ENCODE measurements at places on chromosomes 7 and 10. TPM values are rescaled to one million over a fixed set of nuclear protein-coding genes. Genes with fewer than 3 reads are reported as not detected.

The SHOC2 gene
- 43.2 TPM for total RNA-seq

The PLEKHS1 gene
- not detected for total RNA-seq

- no peak for DNase-seq
These were observed 57.4 kb upstream of the CASD1 start for GRCh38 chr7:94452239-94452638.

DNA sequence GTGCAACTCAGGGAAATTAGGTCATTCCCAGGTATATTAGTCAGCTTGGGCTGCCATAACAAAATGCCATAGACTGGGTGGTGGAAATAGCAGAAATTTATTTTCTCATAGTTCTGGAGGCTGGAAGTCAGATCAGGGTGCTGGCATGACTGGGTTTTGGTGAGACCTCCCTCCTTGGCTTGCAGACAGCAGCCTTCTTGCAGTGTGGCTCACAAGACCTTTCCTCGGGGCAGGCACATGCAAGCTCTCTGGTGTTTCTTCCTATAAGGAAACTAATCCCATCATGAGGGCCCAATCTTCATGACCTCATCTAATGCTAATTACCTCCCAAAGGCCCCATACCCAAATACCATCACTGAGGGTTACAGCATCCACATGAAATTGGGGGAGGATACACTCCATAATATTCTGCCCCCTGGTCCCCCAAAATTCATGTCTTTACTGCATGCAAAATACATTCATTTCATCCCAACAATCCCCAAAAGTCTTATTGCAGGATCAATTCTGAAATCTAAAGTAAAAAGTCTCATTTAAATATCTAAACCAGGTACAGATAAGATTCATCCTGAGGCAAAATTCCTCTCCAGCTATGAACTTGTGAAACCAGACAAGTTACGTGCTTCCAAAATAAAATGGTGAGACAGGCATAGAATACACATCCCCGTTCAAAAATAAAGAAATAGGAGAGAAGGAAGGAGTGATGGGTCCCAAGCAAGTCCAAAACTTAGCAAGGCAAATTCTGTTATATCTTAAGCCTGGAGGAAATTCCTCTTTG is 17.4 kb upstream of the CBLL1 start:
- no peak for DNase-seq

GRCh38 chr7:41006306-41006995 is 696.4 kb downstream of the INHBA start:
- DNase-seq: no peak

The PLAC9 gene
- total RNA-seq: not detected

- no peak for DNase-seq
These were observed 51.3 kb upstream of the PLEKHA1 start for GRCh38 chr10:122323189-122323588.

DNA sequence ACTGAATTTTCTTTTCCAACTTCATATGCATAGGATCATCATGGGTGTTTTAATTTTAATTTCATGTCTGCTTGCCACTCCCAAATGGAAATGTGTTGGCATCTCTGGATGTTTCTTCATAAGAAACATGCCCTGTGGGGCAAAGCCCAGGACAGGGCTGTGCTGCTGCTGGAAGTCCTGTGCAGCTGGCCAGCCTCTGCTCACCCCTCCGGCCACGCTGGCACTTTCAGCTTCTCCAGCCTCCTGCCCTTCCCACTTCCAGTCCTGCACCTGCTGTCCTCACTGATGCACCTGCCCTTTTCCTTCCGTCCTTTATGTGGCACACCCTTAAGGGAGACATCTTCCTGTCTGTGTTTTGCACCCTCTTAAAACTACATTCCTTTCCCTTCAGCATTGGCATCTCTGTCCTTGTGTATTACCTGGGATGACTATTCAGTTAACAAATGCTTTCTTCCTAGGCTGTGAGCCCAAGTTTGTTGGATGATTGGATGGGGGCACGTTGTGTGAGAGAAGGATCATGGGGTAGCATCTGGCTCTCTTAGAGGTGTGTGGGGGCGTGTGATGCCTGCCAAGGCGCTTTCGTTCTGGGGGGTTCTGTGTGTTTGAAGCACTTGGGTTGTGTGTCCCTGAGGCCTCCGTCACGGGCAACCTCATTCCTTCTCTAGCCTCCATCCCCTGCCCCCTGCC is 56.8 kb downstream of the TCF7L2 start:
- DNase-seq: no peak

DNA sequence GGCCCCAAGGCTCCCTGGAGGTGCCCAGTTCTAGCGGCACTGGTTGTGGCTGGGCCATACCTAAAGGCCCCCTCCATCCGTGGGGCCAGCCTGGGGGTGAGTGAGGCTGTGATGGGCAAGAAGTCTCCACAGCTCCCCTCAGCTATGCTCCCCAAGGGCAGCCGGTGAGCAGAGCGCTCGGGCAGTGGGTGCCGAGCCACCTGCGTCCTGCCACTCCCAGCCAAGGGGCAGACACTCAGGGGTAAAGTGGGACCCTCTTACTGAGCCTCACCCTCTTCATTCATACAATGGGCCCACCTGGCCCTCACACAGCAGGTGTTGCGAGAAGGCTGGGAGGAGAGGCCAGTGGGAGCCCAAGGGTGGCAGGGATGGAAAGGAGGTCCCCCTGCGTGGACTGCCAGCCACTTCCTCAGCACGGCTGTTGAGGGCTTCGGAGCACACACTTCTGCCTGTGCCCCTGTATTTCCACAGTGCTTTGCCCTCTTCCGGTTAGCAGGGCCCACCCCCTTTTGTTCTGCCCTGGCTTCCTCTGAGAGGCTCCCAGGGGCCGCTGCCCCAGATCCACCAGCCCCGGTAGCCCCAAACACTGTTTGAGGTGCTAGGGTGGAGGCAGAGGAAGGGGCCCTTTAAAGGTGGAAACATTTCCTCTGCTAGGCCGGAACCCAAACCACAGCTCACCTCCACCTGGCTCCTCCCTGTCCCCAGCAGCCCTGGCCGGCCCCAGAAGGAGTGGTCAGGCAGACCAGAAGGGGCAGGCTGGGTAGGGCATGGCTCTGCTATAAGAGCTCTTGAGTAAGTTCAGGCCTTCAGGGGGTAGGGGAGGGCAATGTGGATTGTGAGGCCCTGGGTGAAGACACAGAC is 16.4 kb upstream of the C10orf105 start:
- peak; percentile 79 for DNase-seq

- peak; percentile 43 for DNase-seq
These were observed 657 bp upstream of the TMEM178B start for GRCh38 chr7:141073173-141073640.

The CALML5 gene
- total RNA-seq: not detected

- no peak for DNase-seq
These were observed 61.2 kb upstream of the NPVF start for GRCh38 chr7:25289518-25289917.

- DNase-seq: no peak
These were observed 153.5 kb downstream of the LSM5 start for GRCh38 chr7:32336726-32337125.

- peak; percentile 64 for DNase-seq
These were observed 126.7 kb upstream of the PRSS58 start for GRCh38 chr7:142384493-142384922.

DNA sequence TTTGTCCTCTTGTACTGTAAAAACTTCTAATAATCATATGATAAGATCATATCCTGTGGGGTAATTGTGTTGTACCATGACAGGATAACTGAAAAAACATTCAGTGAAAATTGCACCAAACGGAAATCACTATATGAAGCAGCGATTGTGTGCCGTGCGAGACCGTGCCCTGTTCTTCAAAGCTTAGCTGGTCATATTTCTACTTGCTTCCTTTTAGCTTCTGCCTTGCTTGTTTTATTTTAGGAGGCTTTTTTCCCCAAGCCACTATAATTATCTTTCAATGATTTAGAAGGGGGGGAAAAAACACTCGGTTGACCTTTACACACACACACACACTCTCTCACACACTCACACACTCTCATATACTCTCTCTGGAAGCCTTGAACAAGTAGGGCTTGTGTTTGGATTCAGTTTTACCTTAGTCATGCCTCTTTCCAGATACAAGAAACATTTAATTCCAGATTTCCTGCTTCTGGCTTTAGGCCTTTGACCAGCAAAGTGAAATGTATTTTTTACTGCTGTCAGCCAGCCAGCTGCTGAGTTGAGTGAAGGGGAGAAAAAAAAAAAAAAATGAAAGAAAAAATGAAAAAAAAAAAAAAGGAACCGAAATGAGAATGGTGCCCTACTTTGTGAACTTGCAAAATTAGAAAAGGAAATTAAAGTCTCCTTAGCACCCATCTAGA is 181.4 kb downstream of the ARID5B start:
- peak; percentile 78 for DNase-seq

- no peak for DNase-seq
These were observed 22.0 kb downstream of the PDIA4 start for GRCh38 chr7:149006345-149006725.

GRCh38 chr10:27503498-27504006 is 552 bp upstream of the RAB18 start:
- no peak for DNase-seq

DNA sequence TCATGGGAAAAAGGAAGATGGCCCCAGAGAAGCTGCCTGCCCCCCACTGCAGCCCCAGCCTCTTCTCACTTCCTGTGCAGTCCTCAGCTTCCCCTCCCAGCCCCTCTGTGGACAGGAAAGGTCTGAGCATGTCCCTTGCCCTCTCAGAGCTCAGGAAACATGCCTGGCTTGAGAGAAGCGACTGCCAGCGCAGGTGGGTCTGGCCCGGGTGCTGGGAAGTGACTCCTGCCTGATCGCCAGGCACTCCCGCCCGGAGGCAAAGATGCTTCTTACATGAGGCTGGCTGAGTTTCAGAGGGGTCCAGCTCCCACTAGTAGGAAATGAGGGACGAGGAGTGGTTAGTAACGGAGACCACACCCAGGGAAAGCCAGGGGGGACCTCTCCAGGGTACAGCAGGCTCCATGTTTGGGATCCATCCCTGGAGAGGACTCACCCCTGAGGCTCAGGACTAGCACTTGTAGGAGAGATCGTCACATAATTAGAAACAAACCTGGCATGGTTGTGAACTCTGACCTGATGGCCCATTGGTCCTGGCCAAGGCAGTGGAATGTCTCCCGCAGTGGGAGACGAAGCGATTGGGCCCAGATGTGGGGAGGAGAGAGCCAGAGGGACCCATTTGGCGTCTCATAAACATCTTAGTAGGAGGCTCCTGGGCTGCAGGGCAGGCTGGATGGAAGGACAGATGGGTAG is 12.3 kb downstream of the ELN start:
- no peak for DNase-seq

The CCDC126 gene
- total RNA-seq: 8.0 TPM

The JAKMIP3 gene
- 0.19 TPM for total RNA-seq

DNA sequence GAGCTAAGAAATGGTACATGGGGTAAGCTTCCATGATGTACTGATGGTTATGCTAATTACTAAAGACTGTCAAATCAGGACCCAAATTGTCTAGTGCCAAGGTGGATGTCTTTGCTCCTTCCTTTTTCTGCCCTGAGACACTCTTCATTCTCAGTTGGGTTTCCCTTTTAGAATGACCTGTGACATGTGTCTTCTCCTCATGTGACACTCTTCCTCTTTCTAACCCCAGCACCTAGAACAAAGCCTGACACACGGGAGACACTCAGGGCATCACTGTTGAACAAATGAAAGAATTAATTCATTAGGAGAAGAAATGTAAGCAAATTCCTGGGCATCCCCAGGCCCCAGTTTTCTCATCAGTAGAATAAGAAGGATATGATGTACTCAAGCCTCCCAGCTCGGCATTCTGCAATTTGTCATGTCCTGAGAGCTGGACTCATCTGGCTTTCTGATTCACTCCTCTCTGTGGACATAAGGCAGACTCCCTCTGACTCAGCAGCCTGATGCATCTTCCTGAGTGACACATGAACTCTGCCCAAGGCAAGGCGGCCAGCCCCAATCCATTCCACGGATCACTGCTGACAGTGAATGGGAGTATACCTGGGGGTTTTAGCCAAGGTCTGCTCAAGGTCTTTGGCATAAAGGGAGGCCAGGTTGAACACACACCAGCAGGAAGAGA is 473.8 kb downstream of the KCNMA1 start:
- no peak for DNase-seq

The MINDY4 gene
- total RNA-seq: 1.3 TPM

DNA sequence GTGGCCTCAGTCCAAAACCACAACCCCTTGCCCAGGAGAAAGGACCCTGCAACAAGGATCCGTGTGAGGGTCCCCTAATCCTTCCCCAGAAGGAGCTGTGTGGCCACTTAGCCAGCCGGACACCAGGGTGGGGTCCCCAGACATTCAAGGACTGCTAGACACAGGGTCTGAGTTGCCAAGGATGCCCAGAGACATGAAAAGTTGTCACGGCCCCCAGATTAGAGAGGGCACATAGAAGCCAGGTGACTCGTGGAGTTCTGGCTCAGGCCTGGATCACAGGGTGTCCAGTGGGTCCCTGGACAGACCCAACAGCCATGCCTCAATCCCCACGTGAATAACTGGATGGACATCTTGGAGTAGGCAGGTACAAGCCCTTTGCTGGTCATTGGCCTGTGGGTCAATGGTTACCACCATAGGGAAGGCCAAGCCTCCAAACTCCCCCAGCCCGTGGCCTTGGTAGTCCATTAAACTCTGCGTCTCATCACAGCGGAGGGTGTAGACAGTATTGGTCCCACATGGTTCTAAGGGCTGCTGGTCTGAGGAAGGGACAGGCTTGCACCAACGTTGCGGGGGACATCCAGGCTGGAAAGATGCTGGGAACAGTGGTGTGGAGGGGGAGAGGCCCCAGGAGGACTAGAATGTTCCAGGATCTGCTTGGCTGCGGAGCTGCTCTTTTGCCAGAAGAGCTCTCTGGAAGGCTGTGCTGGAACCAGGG is 205.9 kb upstream of the PPP2R2D start:
- DNase-seq: peak; percentile 21

- DNase-seq: no peak
These were observed 75.9 kb downstream of the OAT start for GRCh38 chr10:124342821-124343170.

The UNC5B gene
- 0.06 TPM for total RNA-seq

The SPRN gene
- total RNA-seq: not detected

The LIPM gene
- total RNA-seq: not detected

The RBP4 gene
- not detected for total RNA-seq

The SLC39A12 gene
- total RNA-seq: not detected

DNA sequence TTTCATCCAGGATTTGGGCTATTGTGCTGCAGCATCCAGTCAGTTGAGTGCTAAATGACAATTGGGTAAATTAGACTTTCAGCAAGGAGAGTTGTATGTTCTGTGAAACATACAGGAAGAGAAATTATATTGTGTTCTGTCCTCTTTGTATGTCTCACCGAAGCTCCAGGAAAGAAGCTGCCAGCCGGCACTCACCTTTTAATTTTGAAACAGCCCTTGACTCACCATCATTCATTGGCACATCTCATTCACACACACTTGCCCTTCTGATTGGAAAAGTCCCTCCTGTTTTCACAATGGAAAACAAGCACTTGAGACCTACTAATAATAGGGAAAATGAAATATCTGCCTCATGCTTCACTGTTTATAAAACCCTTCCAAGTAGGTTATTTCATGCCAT is 495.6 kb downstream of the RPS24 start:
- DNase-seq: no peak

GRCh38 chr7:102814025-102814471 is 65.2 kb downstream of the FAM185A start:
- no peak for DNase-seq

DNA sequence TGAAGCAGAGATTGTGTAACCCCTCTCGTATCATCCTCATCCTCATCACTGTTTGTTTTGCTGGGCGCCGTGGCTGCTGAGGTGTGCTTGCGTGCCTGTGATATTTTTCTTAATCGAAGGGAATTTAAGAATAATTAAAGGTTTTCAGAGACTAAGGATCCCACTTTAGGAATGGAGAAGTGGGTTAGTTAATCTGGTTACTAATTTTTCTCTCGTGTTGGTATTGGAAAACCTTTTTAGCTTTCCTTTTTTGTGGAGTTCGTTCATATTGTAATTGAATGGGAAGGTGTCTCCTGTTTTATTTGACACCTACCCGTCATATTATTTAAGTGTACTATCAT is 1.3 kb downstream of the UBN2 start:
- no peak for DNase-seq

All from activated CD8-positive, alpha-beta memory T cell treated with anti-CD3 and anti-CD28 coated beads, Interleukin-2, amount 10 ng/mL, durations not matched to agents 7 days and 5 days (primary cell).